Glutamatergic neuron (in vitro differentiated cells): ENCODE measurements at places on chromosomes 4 and X. TPM values are rescaled to one million over a fixed set of nuclear protein-coding genes. Genes with fewer than 3 reads are reported as not detected.

- H3K4me3 ChIP-seq = no peak overlapping the region
- no peaks in the 10 kb centered on the region for H3K36me3 ChIP-seq
- DNase-seq = no peak
- H3K4me1 ChIP-seq = no peaks in the 10 kb centered on the region
- H3K27ac ChIP-seq = no peak overlapping the region
These were observed 350.6 kb downstream of the CHIC1 start for GRCh38 chrX:73913580-73913979.

- peak overlapping the region; percentile 93 for H3K4me3 ChIP-seq
- peaks cover 14% of the 10 kb centered on the region for H3K4me1 ChIP-seq
- no peak overlapping the region for H3K27ac ChIP-seq
- no peak for DNase-seq
- H3K27me3 ChIP-seq = peaks cover 51% of the 10 kb centered on the region
These were observed 511 bp upstream of the NKX6-1 start for GRCh38 chr4:84499624-84499982.

DNA sequence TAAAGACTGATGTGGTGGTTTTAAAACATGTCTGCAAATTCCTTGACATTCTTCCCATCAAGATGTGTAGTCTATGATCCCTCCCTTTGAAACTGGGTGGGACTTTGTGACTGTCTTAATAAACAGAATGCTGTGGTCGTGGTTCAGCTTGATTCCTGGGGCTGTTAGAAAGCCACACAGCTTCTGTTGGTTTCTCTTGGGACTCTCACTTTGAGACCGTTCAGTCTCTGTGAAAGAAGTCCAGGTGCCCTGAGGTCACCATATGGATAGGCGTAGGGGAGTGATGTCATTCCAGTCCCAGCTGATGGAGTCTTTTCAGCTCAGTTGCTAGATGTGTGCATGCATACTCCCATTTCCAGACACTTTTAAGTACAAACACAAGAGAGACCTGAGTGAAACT, 216.6 kb downstream of the KDR start:
- no peaks in the 10 kb centered on the region for H3K27me3 ChIP-seq
- DNase-seq = peak; percentile 24
- peak overlapping the region; percentile 48 for H3K27ac ChIP-seq
- peaks cover 6% of the 10 kb centered on the region for H3K4me1 ChIP-seq
- H3K36me3 ChIP-seq = no peaks in the 10 kb centered on the region

GRCh38 chrX:153055871-153056749, at the start of gene PNMA3:
Gene PNMA3, plus strand, starts transcription at chrX:153056470. Its CDS starts 586 bp downstream, at chrX:153057056.
- H3K27me3 ChIP-seq = peaks cover 6% of the 10 kb centered on the region
- no peaks in the 10 kb centered on the region for H3K36me3 ChIP-seq
- no peak within 1 kb of the TSS for H3K27ac ChIP-seq
- DNase-seq = peak; percentile 63

- H3K27me3 ChIP-seq = peaks cover 2% of the 10 kb centered on the region
- H3K4me1 ChIP-seq = no peaks in the 10 kb centered on the region
- no peaks in the 10 kb centered on the region for H3K36me3 ChIP-seq
- DNase-seq = no peak
These were observed 4.2 kb upstream of the AKAP17A start for GRCh38 chrX:1587161-1587560.

Gene TBC1D1
- total RNA-seq = 106 TPM

Gene CXCL10
- not detected for total RNA-seq

- H3K27me3 ChIP-seq = peaks cover 2% of the 10 kb centered on the region
- no peak overlapping the region for H3K4me3 ChIP-seq
- H3K27ac ChIP-seq = no peak overlapping the region
- H3K4me1 ChIP-seq = peaks cover 13% of the 10 kb centered on the region
These were observed 4.6 kb downstream of the SUV39H1 start for GRCh38 chrX:48700951-48701653.

Gene CT45A3
- not detected for total RNA-seq

DNA sequence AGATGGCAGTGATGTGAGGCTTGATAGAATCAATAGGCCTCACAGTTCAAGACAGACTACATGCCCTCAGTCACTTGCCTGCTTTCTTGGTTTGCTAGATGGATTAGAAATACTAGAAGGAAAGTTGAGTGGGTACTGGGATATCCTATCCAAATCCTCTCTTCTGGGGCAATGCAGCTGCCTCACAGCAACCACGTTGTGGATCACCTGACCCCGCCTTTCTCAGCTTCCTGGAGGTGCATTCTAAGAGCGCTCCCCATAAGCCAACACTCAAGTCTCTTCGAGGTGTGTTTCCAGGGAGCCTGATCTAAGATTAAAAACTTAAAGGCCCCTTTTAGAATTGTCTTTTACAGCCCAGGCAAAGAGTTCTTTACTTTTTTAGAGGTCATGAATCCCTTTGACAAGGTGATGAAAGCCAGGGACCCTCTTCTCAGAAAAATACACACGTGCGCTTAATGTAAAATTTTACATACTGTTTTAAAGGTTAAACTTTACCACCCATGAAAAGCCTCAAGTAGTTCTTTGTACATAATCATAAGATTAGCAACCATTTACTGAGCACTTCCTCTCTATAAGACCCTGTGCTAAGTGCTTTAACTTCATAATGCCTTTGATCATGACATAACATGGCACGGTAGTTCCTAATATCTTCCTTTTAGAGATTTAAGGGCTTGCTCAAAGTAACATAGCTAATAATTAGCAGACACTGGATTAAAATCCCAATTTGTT, 840 bp upstream of the RPL34 start:
- DNase-seq = no peak
- no peaks in the 10 kb centered on the region for H3K27me3 ChIP-seq
- peaks cover 6% of the 10 kb centered on the region for H3K4me1 ChIP-seq

Gene NEUROG2
- total RNA-seq = 7.3 TPM

GRCh38 chr4:27861802-27862201, 1001.2 kb downstream of the STIM2 start:
- no peaks in the 10 kb centered on the region for H3K27me3 ChIP-seq
- H3K4me1 ChIP-seq = no peaks in the 10 kb centered on the region
- DNase-seq = no peak
- no peak overlapping the region for H3K27ac ChIP-seq
- no peaks in the 10 kb centered on the region for H3K36me3 ChIP-seq

Gene TIGD4
- 0.83 TPM for total RNA-seq

DNA sequence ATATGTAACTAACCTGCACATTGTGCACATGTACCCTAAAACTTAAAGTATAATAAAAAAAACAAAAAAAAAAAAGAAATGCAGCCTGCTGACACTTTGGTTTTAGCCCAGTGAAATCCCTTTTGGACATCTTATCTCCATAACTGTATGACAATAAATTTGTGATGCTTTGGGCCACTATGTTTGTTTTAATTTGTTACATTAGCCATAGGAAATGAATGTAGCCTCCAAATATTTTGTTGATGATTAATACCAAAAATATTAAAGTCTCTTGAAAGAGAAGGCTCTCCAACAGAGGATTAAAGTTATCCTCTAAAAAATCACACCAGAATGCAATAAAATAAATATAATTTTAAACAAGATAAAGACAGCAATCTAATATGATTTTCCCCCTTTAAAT, 852.7 kb upstream of the SLIT2 start:
- DNase-seq = no peak
- H3K4me3 ChIP-seq = no peak overlapping the region
- H3K27me3 ChIP-seq = no peaks in the 10 kb centered on the region
- H3K27ac ChIP-seq = no peak overlapping the region
- H3K36me3 ChIP-seq = no peaks in the 10 kb centered on the region
- no peaks in the 10 kb centered on the region for H3K4me1 ChIP-seq

GRCh38 chr4:36614011-36614410, 332.6 kb downstream of the DTHD1 start:
- no peaks in the 10 kb centered on the region for H3K27me3 ChIP-seq
- H3K27ac ChIP-seq = no peak overlapping the region
- H3K36me3 ChIP-seq = peaks cover 27% of the 10 kb centered on the region
- no peak for DNase-seq
- no peak overlapping the region for H3K4me3 ChIP-seq

Gene PHOX2B
- total RNA-seq = 101 TPM

Gene SPANXA1
- total RNA-seq = not detected

Gene FAAH2
- total RNA-seq = 1.8 TPM

- peak overlapping the region; percentile 44 for H3K27ac ChIP-seq
- peaks cover 5% of the 10 kb centered on the region for H3K27me3 ChIP-seq
- H3K4me1 ChIP-seq = peaks cover 3% of the 10 kb centered on the region
- DNase-seq = no peak
- no peaks in the 10 kb centered on the region for H3K36me3 ChIP-seq
These were observed 2.3 kb upstream of the AASDH start for GRCh38 chr4:56389558-56389957.

Gene MAGED4B
- total RNA-seq = 304 TPM

- H3K4me3 ChIP-seq = no peak overlapping the region
- no peaks in the 10 kb centered on the region for H3K4me1 ChIP-seq
- no peaks in the 10 kb centered on the region for H3K36me3 ChIP-seq
- H3K27me3 ChIP-seq = no peaks in the 10 kb centered on the region
- DNase-seq = no peak
- no peak overlapping the region for H3K27ac ChIP-seq
These were observed 46.0 kb upstream of the RPL34 start for GRCh38 chr4:108574402-108574801.

Gene KLHL4
- 39.9 TPM for total RNA-seq

DNA sequence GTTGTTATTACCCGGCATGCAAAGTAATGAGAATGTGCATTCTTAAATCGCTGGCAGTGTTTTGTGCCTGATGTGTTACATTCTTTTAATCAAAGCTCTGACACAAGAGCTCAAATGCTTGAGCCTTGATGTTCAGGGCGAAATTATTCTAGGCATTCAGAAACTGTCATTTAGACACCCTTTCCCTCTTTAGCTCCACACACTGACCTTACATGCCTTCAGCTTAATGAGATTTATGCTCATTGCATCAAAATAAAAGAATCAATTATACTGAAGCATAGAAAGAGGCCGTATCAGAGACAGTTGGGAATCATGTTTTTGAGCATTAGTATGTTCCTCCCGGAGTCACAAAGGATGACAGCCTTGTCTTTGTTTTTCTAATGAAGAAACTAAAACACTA, 56.7 kb downstream of the FAM114A1 start:
- no peaks in the 10 kb centered on the region for H3K36me3 ChIP-seq
- H3K4me3 ChIP-seq = no peak overlapping the region
- no peaks in the 10 kb centered on the region for H3K27me3 ChIP-seq
- no peak for DNase-seq
- no peak overlapping the region for H3K27ac ChIP-seq

Gene FRMD7
- total RNA-seq = not detected

Gene LDOC1
- total RNA-seq = 39.1 TPM

DNA sequence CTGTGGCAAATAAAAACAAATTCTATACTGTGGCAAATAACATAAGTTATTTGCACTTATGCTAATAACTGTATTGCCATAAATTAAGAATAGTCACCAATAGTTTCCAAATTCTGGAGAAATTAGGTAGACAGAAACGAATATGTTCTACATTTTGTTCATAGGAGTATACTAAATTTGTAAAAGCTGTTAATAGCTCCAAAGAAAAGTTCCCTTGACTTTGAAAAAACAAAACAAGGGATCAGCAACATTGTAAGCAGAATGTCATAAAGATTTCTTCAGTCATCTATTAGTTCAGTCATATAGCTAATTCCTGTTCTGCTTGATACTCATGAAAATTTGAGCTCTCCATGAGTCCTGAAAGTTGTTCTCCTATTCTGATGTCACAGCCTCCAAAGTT, 1472.8 kb downstream of the C4orf33 start:
- no peaks in the 10 kb centered on the region for H3K36me3 ChIP-seq
- DNase-seq = no peak
- no peak overlapping the region for H3K4me3 ChIP-seq
- no peak overlapping the region for H3K27ac ChIP-seq
- H3K4me1 ChIP-seq = no peaks in the 10 kb centered on the region

Gene HMGB2
- total RNA-seq = 66.9 TPM
